ENCODE measurements at places on chromosomes 7 and 10.

- peak; percentile 46 for DNase-seq
Measured at GRCh38 chr7:156892081-156892800, 742 bp downstream of the LMBR1 start.

GRCh38 chr7:583410-584121 lies 63.9 kb upstream of the PDGFA start:
- DNase-seq: no peak

- DNase-seq: no peak
Measured at GRCh38 chr7:125876431-125876830, 946.8 kb upstream of the POT1 start.

DNA sequence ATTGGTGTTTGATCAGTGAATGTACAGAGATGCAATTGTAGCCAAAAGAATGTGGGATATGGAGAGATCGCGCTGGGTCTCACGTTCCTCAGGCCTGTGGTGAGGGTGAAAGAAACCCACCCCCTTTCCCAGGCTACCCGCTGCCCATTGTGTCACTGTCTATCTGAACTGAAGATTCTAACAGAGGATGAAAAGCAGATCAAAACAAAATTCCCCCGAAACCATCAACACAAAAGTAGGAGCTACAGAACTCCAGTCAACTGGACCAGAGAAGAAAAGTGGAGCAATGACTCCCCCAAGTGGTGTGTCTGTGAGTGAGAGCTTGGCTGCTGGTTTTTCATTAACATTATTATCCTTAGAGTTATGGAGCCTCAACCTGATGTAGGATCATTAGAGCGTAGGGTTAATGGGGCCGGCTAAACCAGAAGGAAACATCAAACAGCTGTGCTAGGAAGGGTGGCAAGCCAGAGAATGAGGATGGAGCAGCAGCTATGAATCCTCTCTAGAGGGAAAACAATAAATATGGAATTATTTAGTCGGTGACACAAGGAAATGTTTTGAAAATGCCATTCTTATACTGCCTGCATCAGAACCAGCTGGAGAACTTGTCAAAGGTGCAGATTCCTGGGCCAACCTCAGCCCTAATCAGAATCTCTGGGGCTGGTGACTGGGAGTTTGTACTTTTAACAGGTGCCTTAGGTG lies 38.3 kb downstream of the AKR1B1 start:
- DNase-seq: no peak

GRCh38 chr7:101377189-101377736 lies 14.6 kb downstream of the COL26A1 start:
- DNase-seq: no peak

DNA sequence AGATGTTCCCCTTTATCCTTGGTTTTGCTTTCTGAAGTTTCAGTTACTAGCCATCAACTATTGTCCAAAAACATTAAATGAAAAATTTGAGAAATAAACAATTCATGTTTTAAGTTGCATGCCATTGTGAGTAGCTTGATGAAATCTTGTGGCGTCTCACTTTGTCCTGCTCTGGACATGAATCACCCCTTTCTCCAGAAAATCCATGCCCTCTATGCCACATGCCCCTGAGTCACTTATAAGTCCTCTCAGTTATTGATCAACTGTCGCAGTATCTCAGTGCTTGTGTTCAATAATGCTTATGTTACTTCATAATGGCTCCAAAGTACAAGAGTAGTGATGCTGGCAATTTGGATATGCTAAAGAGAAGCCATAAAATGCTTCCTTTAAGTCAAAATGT lies 208.0 kb upstream of the FERD3L start:
- no peak for DNase-seq

DNA sequence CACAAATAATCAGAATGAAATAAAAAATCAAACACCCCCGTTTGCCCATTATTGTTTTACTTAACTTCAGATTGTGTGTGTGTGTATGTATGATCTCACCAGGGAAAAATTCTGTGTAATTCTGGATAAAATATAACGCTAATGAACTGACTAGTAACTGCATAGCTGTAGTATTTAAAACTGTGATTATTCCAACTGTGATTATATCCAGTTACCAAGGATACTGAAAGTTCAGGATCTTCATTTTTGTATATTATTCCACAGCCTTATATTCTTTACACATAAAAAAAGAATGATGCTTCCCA lies 2.9 kb downstream of the TWIST1 start:
- no peak for DNase-seq

DNA sequence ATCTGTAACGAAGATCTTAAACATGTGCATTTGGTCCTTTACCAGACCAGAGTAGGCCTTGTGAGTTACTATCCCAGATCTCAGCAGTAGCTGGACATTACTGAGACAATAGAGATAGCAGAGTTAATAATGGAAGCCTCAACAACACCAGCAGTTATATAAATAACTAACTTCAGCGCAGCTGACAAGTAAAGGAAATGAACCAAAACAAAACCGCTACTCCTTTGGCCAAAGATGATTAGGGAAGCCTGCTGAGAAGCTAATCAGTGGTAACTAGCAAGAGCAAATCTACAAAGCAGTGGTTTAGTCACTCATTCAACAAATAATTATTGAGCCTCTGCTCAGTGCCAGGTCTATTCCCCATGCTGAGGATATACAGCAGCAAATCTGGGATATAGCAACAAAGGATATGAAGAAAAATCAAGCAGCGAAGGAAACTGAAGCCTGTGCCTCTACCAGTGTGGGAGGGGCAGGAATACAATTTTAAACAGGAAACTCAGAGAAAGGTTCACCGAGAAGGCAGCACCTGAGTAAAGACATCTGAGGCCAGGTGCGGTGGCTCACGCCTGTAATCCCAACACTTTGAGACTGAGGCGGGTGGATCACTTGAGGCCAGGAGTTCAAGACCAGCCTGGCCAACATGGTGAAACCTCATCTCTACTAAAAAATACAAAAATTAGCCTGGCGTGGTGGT lies 103.6 kb downstream of the ELMO1 start:
- no peak for DNase-seq

DNA sequence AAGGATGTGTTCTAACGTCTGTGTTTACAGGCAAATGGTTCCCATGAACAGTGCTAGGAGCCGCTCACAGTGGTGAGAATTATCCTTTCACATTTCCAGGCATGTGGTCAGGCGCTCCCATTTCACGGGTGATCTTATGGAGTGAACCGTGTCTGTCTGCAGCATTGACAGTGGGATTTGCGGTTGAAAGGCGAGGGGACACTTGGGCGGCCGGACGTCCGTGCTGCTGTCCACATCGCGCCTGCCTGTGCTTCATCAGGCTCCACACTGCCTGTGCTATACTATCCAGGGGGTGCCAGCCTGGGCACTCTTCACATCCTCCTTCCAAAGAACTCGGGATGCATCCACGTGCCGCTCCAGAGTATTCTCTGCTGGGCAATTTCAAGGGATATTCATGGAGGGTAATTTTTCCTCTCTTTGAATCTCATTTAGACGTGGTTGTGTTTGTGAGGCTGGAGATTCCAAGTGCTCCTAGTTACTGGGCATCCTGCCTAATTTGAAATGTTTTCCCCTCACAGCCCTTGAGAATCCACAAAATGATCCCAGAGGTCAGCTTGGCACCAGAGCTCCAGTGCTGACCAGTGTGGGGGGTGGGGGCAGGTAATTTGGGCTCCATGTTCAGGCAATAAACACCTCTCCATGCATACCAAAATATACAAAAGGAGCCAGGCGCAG lies 61.9 kb upstream of the EBF3 start:
- no peak for DNase-seq

DNA sequence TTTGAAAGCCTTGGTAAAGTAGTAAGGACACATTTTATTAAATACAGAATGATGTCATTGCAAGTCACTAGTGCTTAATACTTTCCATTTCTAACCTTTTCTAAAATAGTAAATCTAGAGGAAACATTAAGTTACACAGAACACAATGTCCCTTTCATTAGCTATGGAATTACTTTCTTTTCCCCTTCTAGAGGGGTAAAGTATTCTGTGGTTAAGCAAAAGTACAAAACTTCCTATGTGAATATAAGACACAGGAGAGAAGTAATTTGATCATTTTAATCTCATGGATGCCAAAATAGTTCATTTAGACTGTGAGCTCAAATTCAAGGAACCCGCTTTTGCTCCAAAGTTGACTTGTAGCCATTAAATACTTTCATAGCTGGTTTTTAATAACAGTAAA lies 49.8 kb downstream of the SEMA3E start:
- no peak for DNase-seq

DNA sequence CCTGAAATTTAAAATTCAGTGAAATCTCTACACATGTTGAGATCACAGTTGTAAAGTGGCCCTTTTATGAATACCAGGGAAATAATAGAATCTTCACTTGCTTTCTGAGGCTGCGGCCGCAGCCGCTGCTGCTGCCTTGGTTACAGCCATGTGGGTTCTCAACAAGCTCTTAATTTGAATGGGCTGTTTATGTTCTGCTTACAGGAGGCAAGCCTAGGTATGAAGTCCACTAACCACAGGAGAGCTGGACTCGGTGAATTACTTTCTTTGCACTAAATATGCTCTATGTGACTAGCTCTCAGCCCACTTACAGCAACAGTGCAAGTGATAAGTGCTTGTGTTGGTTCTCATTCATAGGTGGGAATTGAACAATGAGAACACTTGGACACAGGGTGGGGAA lies 410.8 kb downstream of the SFMBT2 start:
- no peak for DNase-seq

GRCh38 chr7:83574616-83575015 lies 74.3 kb downstream of the SEMA3E start:
- DNase-seq: no peak

DNA sequence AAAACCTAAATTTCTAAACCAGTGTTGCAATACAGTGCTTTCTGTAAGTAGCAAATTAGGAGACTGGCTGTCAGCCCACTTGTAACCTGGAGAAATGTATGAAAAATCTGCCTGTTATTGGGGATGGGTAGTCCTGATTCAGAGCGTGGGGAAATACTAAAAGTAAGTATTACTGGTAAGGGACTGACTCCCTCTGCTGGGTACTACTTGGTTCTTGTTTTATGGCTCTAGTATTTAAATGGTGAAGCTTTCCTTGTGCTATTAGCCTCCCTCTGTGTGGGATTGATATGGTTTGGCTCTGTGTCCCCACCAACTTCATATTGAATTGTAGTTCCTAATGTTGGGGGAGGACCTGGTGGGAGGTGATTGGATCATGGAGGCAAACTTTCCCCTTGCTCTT lies 886.1 kb downstream of the SORCS1 start:
- DNase-seq: no peak

- DNase-seq: no peak
Measured at GRCh38 chr7:90595342-90595800, 750 bp upstream of the CDK14 start.

GRCh38 chr7:101549734-101550133 lies 79.4 kb downstream of the MYL10 start:
- DNase-seq: no peak

GRCh38 chr7:18638594-18639452 lies 143.3 kb downstream of the HDAC9 start:
- no peak for DNase-seq
